ENCODE measurements at places on chromosomes 2 and 18.

GRCh38 chr2:55049043-55049820, 1.0 kb downstream of the RTN4 start:
- peak; percentile 40 for DNase-seq

- DNase-seq = peak; percentile 64
These were observed 13.4 kb upstream of the COPS8 start for GRCh38 chr2:237072067-237072931.

GRCh38 chr2:101251844-101252407, 760 bp upstream of the CNOT11 start:
- DNase-seq = peak; percentile 15

DNA sequence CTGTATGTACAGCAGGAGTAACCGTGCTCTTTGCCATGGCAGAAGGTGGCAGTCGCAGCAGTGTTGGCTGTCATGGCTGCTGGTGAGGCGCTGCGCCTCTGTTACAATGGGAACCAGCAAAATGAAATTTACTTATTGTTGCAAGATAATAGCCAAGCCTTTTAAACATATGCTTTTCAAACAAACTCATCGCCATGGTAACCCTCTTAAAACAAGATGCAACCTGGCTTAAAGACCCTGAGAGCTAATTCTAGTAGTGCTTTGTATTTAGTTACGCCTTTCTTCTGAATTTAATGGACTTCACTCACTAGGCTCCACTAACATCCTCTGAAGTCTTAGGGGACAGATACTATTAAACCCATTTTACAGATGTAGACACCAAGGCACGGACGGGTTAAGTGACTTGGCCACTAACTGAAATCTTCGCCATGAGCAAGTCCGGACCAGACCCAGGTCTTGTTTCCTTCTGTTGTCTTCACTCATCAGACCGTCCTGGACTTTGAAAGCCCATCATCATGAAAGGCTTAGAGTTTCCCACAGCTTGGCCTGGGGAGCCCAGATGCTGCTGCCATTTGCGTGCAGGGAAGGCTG, 111.6 kb upstream of the ODC1 start:
- DNase-seq = no peak

DNA sequence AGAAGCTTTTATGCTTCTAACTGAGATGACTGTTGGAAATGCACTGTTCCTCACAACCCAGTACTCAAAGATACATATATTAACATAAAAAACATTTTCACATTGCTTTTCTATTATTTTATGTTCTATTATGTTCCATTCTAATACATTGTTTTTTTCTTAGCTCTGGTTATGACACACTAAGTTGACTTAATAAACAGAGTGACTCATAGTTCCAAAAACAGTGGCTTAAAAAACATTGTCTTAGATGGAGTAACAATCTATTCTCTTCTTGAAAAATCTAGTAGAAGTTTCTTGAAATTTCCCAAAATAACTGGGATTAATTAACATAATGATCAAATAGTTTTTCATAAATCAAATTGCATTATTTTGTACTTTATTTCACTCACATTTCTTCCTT, 328.2 kb upstream of the LRATD1 start:
- no peak for DNase-seq

GRCh38 chr2:229884775-229885699, 36.8 kb downstream of the TRIP12 start:
- no peak for DNase-seq

- no peak for DNase-seq
These were observed 14.8 kb upstream of the ADAM17 start for GRCh38 chr2:9570182-9571060.

GRCh38 chr18:74493689-74494088, 2.5 kb upstream of the CNDP2 start:
- DNase-seq = peak; percentile 38

- DNase-seq = no peak
These were observed 46.2 kb downstream of the TRIB2 start for GRCh38 chr2:12762976-12763375.

Data from activated T-cell treated with anti-CD3 and anti-CD28 coated beads for 4 hours (primary cell).